ENCODE measurements at places on chromosomes 1 and 21.

DNA sequence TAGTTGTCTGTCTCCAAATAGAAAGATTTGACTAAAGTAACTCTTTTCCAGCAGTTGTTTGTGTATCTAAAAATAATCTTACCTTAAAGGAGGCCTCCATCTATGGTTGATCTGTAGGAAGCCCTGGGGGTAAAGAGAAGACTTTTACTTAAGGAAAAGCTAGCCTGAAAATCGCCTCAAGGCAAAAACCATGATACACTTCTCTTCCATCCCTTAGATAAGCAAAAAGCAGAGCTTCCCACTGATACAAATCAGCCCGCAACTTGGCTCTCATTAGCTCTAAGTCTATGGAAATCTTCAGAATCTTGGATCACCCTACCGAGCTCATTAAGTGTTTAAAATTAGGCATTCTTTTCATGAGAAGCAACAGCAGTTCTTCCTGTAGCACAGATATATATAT lies 576.9 kb upstream of the PTBP2 start:
- DNase-seq = no peak

DNA sequence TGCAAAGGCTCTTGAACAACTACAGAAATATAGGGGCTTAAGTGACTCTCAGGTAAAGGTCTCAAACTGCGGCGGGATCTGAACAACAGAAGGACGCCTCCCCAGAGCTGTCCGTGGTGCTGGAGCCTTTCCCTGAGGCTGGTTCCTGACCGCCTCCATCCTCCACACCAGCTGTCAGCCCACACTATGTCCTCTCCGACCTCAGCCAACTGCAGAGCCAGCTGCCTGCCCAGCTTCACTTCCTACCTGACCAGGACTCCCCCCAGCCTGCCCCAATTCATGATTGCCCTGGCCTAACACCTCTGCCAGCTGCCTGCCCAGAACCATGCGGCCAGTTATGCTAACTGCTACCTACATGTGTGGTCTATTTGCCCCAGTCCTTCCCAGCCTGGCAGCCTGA lies 63.6 kb upstream of the ZC3H12A start:
- no peak for DNase-seq

DNA sequence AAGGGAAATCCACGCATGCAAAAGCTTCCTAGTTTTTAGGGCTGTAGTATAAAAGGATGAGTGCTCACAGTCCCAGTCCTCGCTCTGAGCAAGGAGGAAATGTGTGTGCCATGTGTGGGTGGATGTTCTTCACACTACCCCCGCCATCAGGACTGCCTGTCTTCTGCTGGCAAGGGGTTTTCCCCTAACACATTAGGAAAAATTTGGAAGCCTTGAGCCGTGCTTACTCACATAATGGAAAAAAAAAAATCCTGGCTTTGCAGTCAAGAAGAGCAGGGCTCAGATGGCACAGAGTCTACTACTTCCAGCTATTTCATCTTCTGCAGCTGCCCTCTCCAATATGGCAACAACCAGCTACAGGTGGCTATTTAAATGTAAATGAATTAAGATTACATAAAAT lies 363.1 kb downstream of the PLPP3 start:
- no peak for DNase-seq

DNA sequence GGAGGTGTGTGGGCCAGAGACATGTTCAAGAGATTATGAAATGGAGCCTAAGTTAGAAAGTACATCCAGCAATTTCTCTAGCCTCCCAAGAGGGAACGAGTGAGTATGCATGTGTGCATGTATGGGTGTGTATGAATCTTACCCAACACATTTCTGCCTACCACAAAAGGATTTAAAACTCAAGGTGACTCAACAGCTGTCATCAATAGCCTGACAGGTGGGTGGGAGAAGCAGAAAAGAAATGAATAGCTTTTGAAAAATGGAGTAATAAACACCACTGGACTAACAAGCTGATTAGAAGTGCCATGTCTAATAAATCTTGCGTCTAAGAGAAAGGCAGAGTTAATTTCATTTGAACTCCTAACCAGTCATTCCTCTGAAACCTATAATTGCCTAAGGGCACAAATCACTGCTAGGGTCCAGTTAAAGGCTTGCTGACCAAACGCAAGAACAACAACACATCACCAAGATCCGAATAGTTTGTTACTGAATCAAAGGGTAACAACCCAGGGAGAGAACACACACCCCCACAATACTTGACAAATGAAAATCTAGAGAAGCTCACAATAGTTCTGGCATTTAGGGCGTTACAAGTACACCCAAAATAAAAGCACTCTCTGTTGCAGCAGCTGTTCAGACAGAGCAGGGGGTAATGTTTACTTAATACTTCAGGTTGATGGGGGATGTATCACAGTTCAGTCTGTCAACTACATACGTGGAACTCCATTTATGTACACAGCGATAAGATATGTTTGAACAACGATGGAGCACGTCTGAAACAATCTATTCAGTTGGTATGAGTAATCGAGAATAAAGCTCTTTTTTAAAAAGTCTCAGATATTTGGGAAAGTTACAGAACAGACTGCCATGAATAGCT lies 1.4 kb downstream of the KIAA0319L start:
- DNase-seq = no peak

- no peak for DNase-seq
Measured at GRCh38 chr1:2628191-2628932, 4.5 kb downstream of the MMEL1 start.

Measured in GM13976 (cell line).